Glutamatergic neuron (in vitro differentiated cells): ENCODE measurements at places on chromosomes 7 and 10. TPM values are rescaled to one million over a fixed set of nuclear protein-coding genes. Genes with fewer than 3 reads are reported as not detected.

COL1A2 gene
- total RNA-seq = 6.8 TPM

AKR1C8 gene
- not detected for total RNA-seq

CYP26C1 gene
- 0.10 TPM for total RNA-seq

TMEM176B gene
- total RNA-seq = 0.44 TPM

ADRB1 gene
- not detected for total RNA-seq

TEX36 gene
- not detected for total RNA-seq

PDZD7 gene
- total RNA-seq = 1.5 TPM

LSM5 gene
- total RNA-seq = 46.6 TPM

SRRM3 gene
- total RNA-seq = 154 TPM

PNLIPRP3 gene
- not detected for total RNA-seq

SEMA3E gene
- 0.96 TPM for total RNA-seq

CCL24 gene
- total RNA-seq = not detected

TUBAL3 gene
- total RNA-seq = not detected

GHITM gene
- 120 TPM for total RNA-seq

CYP2C8 gene
- 3.2 TPM for total RNA-seq

DHTKD1 gene
- total RNA-seq = 39.6 TPM

TSPAN33 gene
- total RNA-seq = 6.6 TPM

CHN2 gene
- total RNA-seq = 63.2 TPM

HOXA2 gene
- total RNA-seq = not detected

SLC39A12 gene
- total RNA-seq = not detected

PRLHR gene
- 0.22 TPM for total RNA-seq

HGF gene
- not detected for total RNA-seq

ADAP1 gene
- 61.1 TPM for total RNA-seq

IKZF1 gene
- 1.1 TPM for total RNA-seq

ITIH5 gene
- 0.29 TPM for total RNA-seq

EMX2 gene
- 0.47 TPM for total RNA-seq

STRIP2 gene
- 3.3 TPM for total RNA-seq

PNLIP gene
- total RNA-seq = not detected

ZNF680 gene
- total RNA-seq = 16.3 TPM

NACAD gene
- 125 TPM for total RNA-seq

HOGA1 gene
- total RNA-seq = not detected

HEPACAM2 gene
- total RNA-seq = not detected

COL13A1 gene
- total RNA-seq = 8.5 TPM

TWIST1 gene
- total RNA-seq = not detected

GFRA1 gene
- total RNA-seq = 347 TPM

DKK1 gene
- total RNA-seq = 3.1 TPM

SUGCT gene
- 1.2 TPM for total RNA-seq

SPAM1 gene
- not detected for total RNA-seq

GBX1 gene
- not detected for total RNA-seq

HABP2 gene
- not detected for total RNA-seq

AVL9 gene
- 46.8 TPM for total RNA-seq

ST8SIA6 gene
- not detected for total RNA-seq

PIP gene
- total RNA-seq = not detected

MUC3A gene
- total RNA-seq = 6.3 TPM

LAMB1 gene
- 326 TPM for total RNA-seq

ZNF3 gene
- 87.9 TPM for total RNA-seq

ITPRIP gene
- 19.8 TPM for total RNA-seq

BTBD16 gene
- 0.98 TPM for total RNA-seq

ATG9B gene
- 9.4 TPM for total RNA-seq

FRA10AC1 gene
- total RNA-seq = 17.7 TPM
